ENCODE measurements at places on chromosomes 3 and 15.
A peak's percentile ranks its signal among the peaks of the same experiment; 100 is the strongest.

- DNase-seq = no peak
Measured at GRCh38 chr15:58463815-58464650, 32.2 kb downstream of the LIPC start.

DNA sequence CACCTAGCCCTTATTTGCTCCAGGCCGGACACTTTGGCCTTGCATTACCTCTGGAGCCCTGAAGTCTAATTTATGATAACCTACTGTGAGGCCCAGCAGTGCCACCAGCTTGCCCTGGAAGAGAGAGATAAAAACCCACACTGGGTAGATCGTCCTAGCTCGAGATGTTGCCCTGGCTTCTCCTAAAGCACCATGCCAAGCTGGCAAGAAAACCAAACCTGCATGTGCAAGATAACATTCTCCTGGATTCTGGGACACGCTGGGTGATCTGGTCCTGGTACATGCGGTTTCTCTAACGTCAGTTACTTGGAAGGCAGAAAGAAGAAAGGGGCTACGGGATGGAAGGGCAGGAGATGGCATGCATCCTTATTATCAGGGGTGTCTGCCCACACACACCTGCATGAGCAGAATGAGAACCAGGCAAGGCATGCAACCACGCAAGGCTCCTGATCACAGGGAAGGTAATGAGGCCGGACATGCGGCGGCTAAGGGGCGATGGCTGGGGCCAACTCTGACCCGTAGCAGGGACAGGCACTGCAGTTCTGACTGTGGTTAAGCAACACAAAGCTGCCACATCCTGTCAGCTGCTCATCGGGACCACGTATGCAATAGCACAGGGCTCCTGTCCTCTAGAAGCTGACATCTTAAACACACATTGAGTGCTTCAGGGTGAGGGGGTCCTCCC lies 73.0 kb downstream of the OXNAD1 start:
- no peak for DNase-seq

GRCh38 chr15:46309914-46310313 lies 675.1 kb downstream of the SQOR start:
- DNase-seq = no peak

DNA sequence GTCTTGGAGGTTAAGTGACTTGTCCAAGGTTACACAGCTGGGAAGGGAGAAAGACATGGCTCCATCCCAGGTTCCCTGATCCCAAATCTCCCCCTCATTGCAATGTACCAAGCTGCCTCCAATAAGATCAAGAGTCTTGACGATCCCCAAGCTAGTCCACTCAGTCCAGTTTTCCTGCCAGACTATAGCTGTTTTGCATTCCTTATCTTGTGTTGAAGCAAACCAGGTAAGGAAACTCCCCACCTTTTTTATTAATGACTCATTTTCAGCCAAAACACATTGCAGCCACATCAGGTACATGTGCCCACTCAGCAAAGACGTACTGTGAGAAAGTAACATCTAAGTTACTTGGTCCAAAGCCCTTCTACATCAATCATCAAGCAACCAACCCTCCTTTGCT lies 41.9 kb downstream of the LIPC start:
- DNase-seq = no peak

DNA sequence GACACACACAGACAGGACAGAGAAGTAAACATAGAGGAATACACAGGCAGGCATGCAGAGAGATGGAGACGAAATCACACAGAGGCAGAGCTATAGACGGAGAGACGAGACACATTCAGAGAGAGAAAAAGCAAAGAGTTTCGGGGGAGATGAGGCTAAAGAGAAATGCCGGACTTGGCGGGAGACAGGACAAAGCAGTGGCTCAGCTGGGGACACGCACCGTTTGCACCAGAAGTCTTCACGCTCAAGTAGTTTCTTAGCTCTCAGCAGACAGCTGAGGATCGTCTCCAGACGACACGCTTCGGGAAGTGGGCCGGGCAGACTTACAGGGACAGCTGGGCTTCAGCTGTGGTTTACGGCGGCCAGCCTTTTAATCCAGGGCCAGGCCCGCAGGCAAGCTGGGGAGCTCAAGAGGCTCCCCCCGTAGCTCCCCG lies 56.2 kb upstream of the DLG1 start:
- no peak for DNase-seq

DNA sequence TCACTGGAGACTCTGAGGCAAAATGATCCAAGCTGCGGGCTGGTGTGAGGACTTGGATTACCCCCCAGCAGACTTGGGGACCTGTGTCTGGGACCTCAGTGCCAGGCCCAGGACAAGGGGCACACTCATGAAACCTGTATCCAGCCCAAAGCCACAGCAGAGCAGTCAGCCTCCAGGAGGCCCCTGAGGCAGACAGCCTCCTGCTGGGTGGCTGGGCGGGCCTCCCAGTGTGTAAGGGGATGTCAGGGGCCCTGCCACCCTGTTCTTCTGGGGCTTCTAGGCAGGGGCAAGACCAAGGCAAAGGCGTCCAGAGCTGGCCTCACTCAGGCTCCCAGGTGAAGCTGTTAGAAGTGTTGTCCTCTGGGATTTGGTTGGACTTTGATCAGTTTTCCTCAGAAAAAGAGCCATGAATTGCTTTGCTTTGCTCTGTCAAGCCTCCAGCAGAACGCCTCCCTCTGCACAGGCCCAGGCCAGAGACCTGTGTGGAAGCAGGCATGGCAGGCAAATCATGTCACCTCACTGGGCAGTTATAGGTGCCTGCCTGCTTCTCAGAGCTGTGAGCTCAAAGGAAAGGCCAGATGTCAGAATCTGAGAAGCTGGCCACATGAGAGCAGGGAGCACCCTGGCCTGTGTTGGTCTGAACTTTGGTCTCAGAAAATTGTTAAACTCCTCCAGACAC lies 77.4 kb downstream of the SMAD6 start:
- no peak for DNase-seq

GRCh38 chr3:61841988-61842387 lies 280.6 kb downstream of the PTPRG start:
- DNase-seq = no peak

- DNase-seq = no peak
Measured at GRCh38 chr15:73866481-73866880, 6.9 kb upstream of the TBC1D21 start.

- no peak for DNase-seq
Measured at GRCh38 chr15:82554351-82554750, 14.1 kb upstream of the RPS17 start.

GRCh38 chr3:194658477-194659242 lies 13.3 kb downstream of the LSG1 start:
- no peak for DNase-seq

GRCh38 chr3:183255348-183255730 lies 2.3 kb downstream of the B3GNT5 start:
- DNase-seq = no peak

- DNase-seq = no peak
Measured at GRCh38 chr15:97968380-97968779, 7.9 kb downstream of the ARRDC4 start.

DNA sequence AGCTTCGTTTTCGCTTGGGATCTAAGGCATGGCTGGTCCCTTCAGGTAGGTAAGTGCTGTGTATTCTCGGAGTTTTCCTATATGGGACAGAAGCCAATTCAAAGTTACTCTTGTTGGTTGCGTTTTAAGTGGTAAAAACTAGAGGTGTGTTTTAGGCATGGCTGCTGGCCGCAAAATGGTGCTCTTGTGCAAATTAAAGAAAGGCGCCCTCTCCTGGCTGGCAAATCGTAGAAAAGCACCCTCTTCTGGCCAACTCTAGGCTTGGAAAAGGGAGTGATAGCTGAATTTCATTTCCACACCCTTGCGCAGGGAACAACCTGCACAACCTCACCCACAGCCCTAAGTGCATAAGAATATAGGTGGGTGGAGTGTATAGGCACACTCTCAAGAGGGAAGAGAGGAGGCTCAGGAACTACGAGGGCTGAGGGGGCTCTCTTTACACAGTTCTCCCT lies 23.5 kb downstream of the DRD3 start:
- DNase-seq = no peak

GRCh38 chr15:55846116-55846707 lies 103.3 kb upstream of the PRTG start:
- DNase-seq = peak; percentile 56

DNA sequence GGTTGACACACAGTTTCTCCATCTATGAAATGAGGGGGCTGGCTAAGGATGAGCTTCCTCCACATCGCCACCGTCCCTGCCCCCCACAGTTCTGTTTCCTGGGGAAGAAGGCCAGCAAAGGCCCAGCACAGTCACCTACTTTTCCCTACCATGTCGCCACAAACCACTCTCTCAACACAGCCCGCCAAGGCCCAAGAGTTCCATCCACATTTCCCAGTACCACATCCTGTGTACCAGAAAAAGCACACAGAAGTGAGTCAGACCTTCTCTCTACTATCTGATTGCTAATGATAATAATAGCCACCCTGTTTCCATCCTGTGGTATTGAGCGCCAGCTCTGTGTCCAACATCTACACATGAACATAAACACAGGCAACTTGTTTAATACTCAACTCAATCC lies 30.3 kb upstream of the C15orf39 start:
- no peak for DNase-seq

DNA sequence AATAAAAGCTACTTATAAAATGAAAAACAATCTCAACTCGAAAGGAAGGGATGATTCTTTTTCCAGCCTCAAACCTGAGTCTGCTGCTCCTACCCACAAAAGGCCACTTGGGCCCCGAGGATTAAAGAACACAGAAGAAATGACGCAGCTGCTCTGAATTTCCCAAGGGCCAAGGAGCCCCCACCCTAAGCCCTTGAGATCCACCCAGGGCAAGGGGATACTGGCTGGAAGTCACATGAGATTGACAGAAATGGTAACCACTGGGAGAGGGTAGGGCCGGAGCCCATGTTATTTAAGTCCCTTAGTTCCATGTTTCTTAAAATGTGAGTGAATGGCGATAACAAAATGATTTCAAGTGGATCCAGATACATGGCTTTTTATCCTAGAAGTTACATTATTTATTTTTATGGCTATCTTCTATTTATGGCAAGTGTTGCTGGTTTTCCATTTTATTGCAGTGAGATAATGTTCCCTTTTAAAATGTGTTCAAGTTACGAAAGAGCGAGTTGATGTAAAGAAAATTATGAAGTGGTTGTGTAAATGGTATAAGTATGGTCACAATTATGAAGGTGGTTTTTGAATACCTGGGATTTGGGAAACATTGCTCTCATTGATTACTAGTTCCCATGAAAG lies 16.8 kb downstream of the IGDCC4 start:
- no peak for DNase-seq

DNA sequence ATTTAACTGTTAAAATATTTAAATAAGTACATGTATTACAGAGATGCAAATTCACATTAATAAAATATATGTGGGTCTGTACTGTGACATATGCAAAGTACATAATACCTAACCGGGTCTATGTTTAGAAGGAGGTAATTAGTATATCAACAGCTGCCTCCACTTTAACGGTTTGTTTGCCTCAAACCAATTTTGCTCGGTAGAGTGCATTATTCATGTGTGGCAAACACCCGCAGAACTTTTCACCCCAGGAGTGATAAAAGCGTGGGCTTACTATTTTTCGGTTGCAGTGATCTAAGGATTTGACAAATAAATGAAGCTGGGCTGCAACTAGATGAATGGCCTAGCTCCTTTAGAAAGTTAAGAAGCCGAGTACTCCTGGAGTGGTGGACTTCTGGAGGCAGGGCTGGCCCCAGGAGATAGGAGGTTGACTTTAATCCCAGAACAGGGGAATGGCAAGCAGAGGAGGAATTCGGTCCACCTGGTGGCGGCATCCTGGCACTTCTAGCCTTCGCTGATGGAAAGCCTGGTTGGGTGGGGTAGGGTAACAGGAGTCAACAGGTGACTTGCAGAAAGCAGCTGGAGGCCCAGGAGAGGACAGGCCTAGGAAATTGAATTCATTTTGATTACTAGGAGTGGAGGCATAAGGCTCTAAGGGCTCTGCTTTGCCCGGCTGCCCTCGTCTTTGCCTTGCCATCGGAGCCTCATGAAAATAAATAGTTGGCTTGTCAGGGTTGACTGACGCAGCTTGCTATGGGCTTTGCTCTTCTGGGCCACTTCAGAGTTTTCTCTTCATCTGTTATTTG lies 2.4 kb downstream of the SLCO3A1 start:
- DNase-seq = peak; percentile 72

DNA sequence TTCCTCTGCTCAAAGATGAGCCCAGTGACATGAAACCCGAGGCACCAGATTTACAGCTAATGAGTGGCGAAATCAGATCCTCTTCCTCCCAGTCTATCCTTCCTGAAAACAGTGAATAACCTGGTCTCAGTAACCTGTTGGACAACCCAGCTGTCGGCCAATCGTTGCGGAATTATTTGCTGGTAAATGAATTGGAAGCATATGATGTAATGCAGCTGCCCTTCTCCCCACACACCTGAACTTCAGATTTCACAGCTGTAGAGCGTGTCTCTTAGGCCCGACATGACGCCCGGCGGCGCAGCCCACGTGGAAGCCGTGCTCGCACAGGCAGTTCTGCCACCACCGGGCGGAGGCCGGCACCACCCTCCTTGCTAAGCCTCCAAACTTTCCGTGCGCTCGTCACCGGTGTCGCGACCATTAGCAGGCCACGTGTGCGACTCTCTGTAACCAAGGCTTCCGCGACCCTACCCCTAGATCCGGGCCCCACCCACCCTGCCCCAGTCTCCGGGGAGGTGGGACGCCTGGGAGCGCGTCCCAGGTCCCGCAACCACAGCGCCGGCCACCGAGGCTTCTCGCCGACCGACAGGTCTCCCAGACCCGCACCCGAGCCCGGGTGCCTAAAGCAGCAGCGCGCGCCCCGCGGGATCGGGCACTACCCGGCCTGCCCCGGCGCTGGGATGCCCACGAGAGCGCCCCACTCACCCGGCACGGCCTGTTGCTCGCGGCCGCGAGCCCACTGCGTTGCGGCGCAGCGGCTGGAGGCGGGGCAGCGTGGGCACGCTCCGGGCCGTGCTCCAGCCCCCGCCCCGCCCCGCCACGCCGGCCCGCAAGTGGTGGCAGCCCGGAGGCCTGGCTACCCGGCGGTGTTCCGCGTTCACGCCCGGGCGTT lies at the start of gene RIOX2:
RIOX2 (minus strand) TSS at position 753 of the 889 bp plus-strand sequence. CDS start 4,838 bp downstream, outside the sequence.
- no peak for DNase-seq

DNA sequence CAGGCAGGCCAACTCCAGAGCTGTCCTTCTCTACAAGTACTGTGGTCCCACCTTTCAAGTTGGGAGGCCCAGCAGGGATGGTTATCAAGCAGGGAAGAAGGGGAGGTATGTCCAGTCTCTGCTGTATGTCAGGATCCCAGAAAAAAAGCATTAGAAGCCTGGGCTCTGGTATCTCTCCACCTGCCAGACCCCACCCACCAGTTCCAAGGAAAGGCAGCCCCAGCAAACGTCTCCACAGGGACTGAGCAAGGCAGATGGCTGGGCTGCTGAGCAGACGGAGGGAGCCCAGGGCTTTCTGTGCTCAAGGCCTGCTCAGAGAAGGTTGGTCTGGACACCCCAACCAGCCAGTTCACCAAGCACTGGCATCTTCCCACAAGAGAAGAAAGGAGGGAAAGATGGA lies 287.8 kb downstream of the XXYLT1 start:
- DNase-seq = no peak

DNA sequence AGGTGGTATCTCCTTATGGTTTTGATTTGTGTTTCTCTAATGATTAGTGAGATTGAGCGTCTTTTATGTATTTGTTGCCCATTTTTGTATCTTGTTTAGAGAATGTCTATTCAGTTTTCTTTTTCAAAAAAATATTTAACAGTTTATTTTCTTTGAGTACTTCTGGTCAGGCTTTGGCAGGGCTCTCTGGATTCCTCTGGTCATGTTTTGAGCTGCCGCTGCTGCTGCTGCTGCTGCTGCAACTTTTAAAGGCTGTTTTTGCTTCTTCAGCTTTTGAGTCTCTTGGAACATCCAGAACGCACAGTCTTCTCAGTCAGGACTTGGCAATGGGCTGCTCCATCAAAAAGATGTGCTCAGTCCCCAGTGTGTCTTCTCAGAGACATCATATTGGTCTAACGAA lies 40.1 kb downstream of the REC114 start:
- DNase-seq = no peak

- no peak for DNase-seq
Measured at GRCh38 chr3:74561881-74562280, 52.6 kb downstream of the CNTN3 start.

All from iPS DF 19.7 (cell line).